ENCODE measurements at places on chromosomes 5 and 9.
A peak's percentile ranks its signal among the peaks of the same experiment; 100 is the strongest.

DNA sequence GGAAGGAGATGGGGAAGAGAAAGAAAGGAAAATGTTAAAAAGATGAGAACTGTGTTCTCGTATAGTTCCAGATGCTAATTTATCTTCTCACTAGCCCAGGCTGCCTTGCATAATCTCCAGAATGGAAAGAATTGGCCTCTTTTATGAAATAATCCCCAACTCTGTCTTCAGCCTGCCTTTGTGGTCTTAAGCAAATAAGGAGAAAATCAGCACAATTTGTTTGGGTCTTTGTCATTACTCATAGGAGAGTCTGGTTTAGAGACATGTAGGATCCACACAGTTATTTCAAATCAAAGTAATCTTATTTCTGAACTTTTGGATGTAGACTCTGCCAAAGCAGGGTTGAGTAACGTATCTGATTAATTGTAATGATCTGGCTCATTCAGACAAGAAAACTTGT, 50.7 kb upstream of the CAMK4 start:
- DNase-seq, result no peak

GRCh38 chr5:143636931-143637528, 174.9 kb upstream of the HMHB1 start:
- peak; percentile 39 for DNase-seq

- no peak for DNase-seq
Observed at GRCh38 chr5:151221574-151221973, 2.3 kb downstream of the CCDC69 start.

DNA sequence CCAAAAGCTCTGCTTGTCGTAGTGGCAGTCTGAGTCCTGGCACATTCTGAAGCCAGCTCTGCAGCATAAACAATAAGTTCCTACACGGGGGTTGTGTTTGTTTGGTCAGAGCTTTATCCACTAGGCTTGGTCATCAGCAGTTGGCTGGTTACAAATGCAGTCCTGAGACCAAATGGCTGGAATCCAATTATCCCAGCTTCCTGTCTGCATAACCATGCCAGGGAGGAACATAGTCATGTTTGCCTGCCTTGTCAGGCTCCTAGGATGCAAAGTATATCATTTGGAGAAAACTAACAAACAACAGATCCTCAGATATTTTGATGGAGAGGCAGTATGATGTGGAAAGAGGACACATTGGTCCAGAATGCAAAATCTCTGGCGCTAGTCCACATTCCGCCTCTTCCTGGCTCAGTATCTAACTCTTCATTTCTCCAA, 85.8 kb downstream of the FBXO38 start:
- DNase-seq, result peak; percentile 8

DNA sequence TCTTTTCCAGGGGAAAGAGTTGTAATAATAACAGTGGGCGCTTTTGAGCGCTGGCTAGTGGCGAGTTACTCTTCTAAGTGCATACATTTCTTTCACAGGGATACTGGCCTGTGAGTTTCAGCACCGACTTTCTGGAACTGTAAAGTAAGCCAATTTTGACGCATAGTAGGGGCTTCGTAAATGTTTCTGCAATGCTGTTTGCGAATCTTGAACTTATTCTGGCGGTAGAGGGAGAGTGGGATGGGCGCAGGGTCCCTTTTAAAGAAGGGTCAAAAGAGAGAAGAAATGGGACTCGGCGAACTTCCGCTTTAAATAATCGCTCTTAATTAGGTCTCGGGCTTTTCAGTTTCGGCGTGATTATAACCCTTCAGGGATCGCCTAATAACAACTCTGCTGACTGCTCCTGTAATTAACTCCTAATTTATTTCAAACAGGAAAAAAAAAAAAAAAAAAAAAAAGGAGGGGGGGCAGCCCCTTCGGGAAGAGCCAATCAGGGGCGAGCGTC, 351 bp upstream of the MSX2 start:
- DNase-seq, result no peak

- DNase-seq, result no peak
Observed at GRCh38 chr9:94980947-94981722, 254.6 kb downstream of the AOPEP start.

- DNase-seq, result no peak
Observed at GRCh38 chr5:25701936-25702335, 1057.2 kb upstream of the CDH10 start.

DNA sequence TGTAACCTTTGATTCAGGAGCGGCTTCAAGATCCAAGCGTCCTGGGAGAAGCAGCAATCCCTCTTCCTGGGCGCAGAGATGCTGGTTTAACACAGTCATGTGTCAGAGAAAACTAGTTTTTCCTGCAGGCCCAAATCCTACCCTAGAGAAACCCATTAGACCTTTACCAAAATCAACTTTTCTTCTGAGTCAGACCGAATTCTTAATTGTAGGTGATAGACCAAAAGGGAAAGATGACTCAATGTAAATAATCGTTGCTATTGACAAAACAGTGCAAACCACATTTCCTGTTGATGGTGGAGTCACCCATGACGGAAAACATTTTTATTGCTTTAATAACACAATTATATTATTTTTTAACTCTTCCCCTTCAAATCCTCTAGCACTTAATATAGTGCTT, 40.1 kb downstream of the SLC1A1 start:
- DNase-seq, result no peak

GRCh38 chr5:17096952-17097695, 120.3 kb upstream of the BASP1 start:
- DNase-seq, result peak; percentile 10

- DNase-seq, result peak; percentile 52
Observed at GRCh38 chr5:128778474-128778873, 186.8 kb upstream of the SLC27A6 start.

GRCh38 chr9:93453047-93453914, at the start of gene FAM120AOS:
FAM120AOS (minus strand) TSS chr9:93453581; CDS start chr9:93452709, 872 bp downstream.
- DNase-seq, result peak; percentile 98

- peak; percentile 10 for DNase-seq
Observed at GRCh38 chr5:148465381-148466235, 81.8 kb downstream of the FBXO38 start.

DNA sequence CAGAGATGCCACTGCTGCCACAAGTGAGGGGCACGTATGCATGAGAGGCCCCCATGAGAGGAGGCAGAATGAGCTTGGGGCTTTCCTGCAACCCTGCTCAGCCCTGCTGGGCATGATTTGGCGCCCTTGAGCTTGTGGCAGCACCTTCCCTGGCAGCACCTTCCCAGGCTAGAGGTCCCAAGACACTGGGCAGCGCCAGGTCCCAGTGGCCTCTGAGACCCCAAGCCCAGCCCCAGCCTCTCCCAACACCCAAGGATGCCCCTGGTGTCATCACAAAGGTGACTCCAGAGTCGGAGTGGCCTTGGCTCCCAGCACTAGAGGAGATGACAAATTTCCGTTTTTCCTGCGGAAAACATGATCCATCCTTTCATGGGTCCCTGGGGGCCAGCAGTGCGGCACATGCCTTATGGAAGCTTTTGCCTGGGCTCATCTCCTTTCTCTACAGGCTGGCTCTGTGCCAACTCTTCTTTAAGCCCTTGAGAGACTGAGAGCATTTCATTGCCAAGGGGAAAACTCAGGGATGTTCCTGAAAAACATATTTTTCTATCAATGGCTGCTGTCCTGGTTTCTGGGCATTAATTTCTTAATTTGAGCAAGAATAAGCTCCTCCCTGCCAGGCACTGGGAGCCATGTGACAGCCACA, 77.1 kb upstream of the ADAMTS2 start:
- DNase-seq, result no peak

GRCh38 chr5:134145779-134146581, 30.8 kb downstream of the SKP1 start:
- peak; percentile 68 for DNase-seq

DNA sequence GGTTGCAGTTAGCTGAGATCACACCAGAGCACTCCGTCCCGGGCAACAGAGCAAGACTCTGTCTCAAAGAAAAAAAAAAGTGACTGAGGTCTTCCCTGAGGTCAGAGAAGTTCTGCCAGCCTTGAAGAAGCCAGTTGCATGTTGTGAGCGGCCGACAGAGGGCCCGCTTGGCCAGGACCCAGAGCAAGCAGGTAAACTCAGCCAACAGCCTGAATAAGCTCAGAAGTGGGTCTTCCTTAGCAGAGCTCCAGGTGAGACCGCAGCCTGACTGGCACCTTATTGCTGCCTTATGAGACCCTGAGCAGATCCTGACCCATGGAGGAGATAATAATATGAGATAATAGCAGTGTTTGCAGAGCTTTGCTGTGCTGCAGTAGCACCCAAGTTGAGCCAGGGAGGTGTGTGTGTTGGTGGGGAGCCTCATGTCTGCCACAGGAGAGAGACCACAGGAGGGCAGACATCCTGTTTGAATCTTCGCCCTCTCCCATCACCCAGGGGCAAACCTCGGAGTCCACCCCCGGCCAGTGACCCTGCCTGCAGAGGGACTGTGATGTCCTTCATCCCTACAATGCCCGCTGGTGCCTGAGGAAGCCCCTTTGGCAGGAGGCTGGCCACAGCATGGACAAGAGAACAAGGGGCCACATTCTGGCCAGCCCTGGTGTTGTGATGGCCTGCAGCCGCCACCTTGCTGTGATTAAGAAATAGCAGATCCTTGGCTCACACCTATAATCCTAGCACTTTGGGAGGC, 10.8 kb upstream of the BARX1 start:
- DNase-seq, result no peak

DNA sequence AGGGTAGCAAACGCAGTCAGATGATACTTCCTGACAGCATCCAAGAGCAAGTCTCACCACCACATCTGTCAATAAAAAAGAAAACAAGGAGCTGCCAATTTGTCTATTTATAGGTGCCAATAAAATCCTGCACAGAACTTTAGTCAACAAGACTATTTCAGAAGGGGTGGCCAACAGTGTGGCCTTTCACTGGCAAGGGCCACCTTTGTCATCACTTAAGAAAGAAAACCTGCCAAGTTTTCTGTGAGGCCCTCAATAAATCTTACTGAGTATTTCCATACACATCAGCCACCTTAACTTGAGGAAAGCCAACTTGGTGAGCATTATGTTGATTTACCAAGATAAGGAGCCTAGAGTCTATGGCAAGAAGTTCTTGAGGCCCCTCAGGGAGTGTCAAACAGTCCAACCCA, 312.3 kb downstream of the ENC1 start:
- no peak for DNase-seq

DNA sequence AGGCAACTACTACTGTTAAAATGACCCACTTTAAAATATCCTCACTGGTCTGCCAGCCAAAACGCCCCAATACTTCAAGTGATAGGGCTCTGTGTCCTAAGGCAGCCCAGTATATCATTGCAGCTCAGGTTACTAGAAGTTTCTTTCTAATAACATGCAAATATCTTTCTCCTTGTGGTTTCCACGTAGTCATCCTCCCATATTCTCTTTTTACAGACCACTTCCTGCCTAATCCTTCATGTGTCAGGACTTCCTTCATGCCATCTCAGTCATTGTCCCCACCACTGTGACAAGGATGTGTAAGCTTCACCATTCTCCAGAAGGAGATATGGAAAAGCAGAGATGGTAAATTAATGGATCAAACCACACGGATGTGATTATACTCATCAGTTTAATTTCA, 813.7 kb downstream of the MAT2B start:
- DNase-seq, result no peak

DNA sequence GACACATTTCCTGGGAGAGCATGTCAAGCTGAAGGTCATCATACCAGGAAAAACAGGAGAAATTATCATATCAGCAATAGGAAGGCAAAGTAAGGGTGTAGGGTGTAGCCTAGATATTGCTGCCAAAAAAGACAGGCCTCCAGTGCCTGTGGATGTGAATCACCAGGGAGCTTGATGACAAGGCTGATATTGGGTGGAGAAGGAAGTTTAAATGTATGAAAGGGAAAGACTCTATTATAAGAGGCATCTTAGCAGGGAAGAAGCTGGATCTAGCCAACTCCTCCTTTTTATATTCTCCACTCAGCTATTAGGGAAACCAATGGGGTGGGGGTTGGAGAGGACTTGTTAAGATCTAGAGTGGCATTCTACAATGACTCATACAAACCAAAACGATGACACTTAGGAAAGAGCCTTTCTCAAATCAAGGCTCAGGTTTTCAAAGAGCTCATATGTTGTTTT, 13.4 kb upstream of the TXNDC8 start:
- no peak for DNase-seq

DNA sequence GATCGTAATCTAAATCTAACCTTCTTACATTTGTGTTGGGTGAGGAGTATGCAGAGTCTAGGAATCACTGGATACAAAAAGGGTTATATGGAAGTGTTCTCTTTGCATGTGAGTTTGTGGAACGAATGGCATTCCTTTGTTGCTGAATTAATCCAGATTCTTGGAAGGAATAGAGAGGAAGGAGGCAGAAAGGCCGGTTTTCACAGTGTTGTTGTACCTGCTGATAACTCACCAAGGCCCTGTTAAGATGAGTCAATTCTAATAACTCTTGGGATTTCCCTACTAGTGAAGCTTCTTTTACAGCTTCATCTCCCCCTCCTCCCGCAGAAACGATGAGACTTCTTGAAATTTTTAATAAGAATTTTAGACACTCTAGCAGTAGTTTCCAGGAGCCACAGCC, 84.0 kb downstream of the ZSWIM6 start:
- DNase-seq, result no peak

- peak; percentile 84 for DNase-seq
Observed at GRCh38 chr9:109912082-109912582, 132.1 kb downstream of the PALM2AKAP2 start.

DNA sequence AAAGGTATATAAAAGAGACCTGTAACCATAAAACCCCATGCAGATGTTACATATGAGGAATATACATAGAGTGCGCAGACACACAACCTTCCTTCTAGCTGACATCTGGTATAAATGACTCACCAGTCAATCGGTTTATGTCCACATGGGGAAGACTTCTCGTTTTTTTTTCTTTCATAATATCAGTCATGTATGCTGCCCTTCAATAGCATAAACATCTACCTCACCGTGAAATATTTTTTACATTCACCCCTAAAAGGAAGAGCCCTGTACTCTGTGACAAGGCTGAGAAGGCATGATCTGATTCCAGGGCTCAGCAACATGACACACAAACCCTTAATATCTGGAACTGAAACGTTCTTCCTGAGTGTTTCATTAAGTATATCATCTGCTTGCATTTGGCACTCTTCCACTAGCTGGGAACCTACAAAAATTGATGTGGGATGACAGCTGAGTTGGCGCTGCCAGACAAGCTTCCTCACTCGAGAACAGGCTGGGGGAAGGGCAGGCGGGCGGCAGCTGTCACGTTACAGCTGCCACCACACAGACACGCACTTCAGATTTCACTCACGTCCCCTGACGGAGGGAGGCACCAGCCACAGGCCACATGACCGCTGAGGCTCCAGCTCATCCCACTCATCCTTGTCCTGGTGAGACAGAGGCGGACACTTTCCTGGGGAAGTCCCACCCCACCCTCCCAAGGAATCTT, 74.2 kb downstream of the SHB start:
- DNase-seq, result peak; percentile 95

GRCh38 chr9:24614070-24614469, 68.4 kb upstream of the IZUMO3 start:
- peak; percentile 5 for DNase-seq

GRCh38 chr5:133952729-133953567, 15.5 kb downstream of the C5orf15 start:
- peak; percentile 41 for DNase-seq

GRCh38 chr9:34498553-34498952, 24.2 kb downstream of the ENHO start:
- DNase-seq, result no peak
